ENCODE measurements at places on chromosomes 16 and 17.

- no peak for DNase-seq
These were observed 63.0 kb upstream of the TEKT3 start for GRCh38 chr17:15404106-15405057.

- DNase-seq, result no peak
These were observed 26.8 kb downstream of the MPP2 start for GRCh38 chr17:43880420-43880991.

- DNase-seq, result no peak
These were observed 19.6 kb upstream of the COPRS start for GRCh38 chr17:31878703-31879073.

DNA sequence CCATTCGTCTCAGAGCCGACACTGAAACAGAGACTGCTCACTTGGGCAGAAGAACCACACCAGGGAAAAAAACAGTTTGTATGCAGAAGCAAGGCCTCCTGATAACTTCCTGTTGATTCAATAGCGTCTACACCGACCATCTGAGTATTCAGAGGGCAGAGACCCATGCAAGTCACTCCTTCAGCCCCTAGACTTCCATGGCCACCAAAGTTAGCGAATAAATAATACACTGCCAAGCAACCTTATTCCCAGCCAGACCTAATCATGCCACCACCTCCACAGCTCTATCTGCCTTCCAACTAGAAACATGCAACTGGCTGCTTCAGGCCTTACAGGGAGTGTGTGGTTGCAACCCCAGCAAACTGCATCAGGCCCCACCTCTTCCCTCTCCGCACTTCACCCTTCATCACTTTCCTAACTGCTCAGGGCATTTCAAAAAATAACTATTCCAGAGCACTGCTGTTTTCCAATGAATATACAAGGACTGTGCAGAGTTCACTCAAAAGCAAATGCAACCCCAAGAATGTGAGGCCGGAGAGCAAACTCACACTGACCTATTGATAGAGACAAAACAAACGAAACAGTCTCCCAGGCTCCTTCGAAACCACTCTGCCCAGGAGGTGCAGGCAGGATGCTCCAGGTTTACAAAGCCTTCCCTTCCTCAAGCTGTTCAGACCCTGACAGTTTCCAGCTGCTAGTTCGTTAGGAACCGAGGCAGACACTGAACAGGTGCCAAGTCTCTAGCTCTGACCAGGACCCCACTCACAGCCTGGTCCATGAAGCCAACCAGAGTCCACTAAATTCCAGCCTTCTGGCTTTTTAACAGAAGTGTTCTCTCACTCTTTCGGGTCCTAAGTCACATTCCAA lies 3.6 kb downstream of the USP7 start:
- DNase-seq, result no peak

GRCh38 chr16:17386229-17386628 lies 84.5 kb downstream of the XYLT1 start:
- no peak for DNase-seq

GRCh38 chr17:61009663-61010062 lies 332.0 kb downstream of the BCAS3 start:
- no peak for DNase-seq

GRCh38 chr16:54808890-54809289 lies 121.8 kb upstream of the IRX5 start:
- no peak for DNase-seq

DNA sequence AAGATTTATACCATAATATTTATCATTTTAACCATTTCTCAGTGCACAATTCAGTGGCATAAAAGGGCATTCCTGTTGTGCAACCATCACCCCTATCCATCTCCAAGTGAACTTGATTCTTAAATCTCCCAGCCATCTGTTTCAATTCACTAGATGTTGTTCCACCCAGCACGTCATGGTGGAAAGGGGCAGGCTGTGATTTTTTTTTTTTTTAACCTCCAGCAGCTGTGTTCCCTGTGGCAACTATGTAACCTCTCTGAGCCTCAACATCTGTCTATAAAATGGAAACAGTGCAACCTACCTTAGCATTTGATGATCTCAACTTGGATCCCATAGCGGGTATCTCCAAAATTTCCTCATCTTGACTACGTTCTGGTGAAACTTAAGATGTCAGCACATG lies 604.5 kb downstream of the WWOX start:
- DNase-seq, result no peak

- DNase-seq, result no peak
These were observed 63.7 kb upstream of the AMZ2 start for GRCh38 chr17:68184141-68184571.

DNA sequence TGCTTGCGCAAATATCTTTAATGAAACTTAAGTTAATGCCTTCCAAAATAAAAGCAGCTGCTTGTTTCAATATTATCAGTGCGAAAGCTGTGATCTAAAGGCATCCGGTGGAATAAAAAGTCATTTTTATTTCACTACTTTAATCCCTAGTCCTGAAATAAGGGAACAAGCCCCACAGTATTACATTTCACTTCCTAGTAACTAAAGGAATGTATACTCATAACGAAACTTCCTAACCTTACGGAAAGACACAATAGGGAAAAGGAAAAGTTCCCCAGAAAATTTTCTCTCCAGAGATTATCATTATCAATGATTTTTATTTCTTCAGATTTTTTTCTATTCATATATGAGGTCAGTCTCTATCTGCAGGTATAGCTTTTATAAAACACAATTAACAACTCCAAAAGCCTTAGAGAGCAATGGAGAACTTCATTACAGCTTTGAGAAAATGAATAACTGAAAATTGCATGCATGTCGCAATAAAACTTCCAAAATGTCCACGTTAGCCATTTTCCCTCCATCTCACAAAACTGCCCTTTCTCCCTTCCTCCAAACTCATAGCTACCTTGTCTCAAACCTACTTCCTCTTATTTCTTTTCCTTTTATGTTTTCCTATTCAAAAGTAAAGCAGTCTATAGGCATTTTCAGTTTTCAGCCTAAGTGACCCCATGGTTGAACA lies 154.3 kb upstream of the MED13 start:
- DNase-seq, result no peak

DNA sequence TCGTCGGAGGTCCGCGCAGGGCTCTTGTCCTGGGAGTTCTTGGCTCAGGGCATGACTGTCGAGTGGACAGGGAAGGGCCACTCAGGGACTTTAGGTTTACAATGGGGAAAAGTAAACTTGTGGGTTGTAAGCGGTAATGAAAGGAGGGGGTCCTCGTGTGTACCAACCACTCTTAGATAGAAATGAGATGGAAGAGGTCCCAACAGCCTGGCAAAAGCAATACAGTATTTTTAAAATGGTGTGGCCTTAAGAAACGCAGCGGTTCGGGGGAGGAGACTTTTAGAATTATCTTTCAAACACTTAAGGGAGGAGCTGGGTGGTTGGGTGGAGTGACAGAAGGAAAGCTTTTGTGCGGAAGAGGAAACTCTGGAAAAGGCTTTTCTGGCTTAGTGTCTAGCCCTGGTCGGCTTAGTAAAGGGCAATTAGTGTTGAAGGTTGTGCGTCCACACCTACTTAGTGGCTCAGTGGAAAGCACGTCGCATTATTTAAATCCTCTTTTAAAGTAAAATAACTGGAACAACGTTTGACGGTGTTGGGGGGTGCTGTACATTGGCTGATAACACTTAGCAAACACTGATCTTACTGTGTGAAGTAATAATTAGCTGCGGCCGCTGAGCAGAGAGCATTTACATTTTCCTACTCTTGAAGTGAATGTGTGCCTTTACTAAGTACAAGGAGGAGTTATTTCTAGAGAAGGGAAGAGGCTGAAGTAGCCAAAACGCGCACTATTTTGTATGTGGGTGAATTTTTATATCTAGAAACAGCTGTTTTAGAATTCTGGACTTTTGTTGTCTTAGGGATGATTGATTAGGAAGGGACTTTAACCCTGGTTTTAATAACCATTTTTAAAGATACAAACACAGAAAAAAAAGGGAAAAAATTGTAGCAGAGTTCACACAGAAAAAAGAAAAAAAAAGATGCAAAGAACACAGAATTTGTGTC lies 1.0 kb downstream of the WSB1 start:
- DNase-seq, result no peak

DNA sequence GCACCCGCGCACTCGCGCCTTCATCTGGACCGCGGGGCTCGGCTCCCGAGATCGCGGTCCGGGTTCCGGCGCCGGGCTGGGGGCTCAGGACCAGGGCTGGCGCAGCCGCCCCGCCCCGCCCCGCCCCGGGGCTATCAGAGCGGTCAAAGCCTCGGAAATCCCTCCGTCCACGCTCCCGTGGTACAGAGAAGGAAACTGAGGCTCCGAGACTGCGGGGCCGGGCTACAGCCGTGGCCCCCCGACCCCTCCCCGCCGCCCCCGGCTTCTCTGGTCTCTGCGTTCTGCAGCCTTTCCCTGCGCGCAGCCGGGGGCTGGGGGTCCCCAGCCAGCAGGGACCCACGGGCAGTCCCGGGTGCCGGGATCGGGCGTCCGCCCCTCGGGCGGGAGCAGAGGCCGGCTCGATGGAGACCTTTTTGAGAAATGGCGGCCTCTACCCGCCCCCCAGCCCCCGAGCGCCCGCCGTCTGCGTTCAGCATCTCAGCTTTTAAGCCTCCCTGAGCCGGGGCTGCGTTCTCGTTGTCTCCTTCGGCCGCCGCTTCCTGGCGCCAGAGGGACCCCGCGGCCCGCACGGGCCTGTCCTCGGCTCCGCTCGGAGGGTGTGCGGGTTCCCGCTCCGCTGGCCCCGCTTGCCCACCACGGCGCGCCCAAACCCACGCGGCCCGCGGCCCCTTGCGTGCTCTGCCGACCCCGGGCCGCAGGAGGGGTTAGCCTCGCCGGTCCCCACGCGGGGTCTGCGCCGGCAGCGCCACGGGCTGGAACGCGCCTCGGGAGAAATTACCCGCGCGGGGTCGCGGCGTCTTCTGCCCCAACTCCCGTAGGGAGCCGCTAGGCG lies 1.5 kb upstream of the NPTX1 start:
- DNase-seq, result no peak

DNA sequence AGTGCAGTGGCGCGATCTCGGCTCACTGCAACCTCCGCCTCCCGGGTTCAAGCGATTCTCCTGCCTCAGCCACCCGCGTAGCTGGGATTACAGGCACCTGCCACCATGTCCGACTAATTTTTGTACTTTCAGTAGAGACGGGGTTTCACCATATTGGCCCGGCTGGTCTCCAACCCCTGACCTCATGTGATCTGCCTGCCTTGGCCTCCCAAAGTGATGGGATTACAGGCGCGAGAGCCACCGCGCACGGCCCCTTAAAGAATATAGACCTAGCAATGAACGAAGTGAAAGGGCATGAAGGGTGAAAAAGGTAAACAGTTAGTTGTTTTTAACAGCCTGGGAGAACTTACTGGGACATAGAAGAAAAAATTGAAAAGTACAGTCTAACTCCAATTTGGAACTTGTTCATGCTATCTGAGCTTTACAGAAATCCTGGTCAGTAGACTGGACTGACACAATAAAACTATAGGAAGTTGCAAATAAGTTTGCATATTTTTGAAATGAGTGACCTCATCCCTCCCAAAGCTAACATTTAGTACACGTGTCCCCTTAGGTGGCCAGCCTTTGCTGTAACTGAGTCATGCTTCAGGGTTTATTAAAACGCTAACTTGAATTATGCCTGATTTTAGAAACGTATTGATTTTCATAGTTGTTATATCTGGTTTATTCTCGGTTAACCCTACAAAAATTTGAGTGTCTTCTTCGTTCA lies 1.8 kb downstream of the COG1 start:
- DNase-seq, result no peak

GRCh38 chr16:50396761-50397535 lies 28.2 kb upstream of the BRD7 start:
- no peak for DNase-seq

DNA sequence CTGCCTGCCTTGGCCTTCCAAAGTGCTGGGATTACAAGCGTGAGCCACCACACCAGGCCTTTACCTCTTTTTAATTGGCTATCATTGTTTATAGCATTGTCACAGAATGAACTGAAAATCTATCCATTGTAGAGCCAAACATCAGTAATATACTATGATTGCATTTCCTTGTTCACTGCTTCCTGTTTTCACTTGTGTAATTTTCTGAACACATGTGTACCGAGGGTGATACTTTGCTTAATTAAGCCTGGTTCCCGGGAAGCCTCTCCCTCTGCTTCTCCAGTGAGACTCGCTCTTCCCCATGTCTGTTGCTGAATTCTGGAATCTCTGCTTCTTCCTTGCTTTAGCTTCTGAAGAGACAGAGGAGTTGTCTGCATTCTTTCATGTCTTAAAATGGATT lies 33.1 kb downstream of the POLR3E start:
- no peak for DNase-seq

- DNase-seq, result no peak
These were observed 6.7 kb downstream of the TRPV1 start for GRCh38 chr17:3602499-3602898.

- DNase-seq, result no peak
These were observed 140.7 kb downstream of the XYLT1 start for GRCh38 chr16:17330044-17330443.

GRCh38 chr16:17564856-17565255 lies 94.1 kb upstream of the XYLT1 start:
- no peak for DNase-seq

DNA sequence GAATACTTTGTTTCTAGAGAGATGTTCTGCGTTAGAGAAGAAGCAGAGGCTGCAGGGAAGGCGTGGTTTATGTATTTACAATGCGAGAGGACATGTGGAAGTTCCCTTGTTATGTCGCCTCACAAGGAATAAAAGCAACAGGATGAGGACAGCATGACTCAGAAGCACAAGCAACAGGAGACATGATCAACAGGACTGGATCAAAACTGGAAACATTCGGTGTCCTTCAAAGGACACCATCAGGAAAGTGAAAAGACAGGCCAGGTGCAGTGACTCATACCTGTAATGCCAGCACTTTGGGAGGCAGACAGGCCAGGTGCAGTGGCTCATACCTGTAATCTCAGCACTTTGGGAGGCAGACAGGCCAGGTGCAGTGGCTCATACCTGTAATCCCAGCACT lies 52.6 kb downstream of the CCDC57 start:
- DNase-seq, result no peak

DNA sequence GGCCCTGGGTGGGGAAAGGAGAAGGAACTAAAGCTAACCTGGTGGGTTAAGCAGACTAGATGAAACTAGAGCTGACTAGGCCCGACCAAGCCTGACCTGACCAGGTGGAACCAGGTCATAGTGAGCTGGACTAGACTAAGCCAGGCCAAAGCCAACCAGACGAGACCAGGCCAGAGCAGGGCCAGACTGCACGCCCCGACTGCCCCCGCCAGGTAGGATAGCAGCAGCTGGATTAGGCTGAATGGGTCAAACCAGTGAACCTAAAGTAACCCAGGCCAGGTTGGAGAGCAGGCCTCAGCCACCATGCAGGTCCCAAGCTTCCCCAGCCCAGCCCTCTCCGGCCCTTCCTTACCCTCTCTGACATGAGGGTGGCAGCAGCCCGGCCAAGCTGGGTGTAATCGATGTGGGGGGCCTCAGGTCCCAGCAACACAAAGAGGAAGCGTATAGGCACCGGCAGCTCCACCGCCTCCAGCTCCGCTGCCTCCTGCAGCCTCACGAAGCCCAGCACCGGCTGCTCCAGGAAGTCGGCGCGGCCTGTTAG lies 9.1 kb downstream of the SLC4A1 start:
- no peak for DNase-seq

- DNase-seq, result no peak
These were observed 7.3 kb downstream of the CX3CL1 start for GRCh38 chr16:57379579-57379978.

DNA sequence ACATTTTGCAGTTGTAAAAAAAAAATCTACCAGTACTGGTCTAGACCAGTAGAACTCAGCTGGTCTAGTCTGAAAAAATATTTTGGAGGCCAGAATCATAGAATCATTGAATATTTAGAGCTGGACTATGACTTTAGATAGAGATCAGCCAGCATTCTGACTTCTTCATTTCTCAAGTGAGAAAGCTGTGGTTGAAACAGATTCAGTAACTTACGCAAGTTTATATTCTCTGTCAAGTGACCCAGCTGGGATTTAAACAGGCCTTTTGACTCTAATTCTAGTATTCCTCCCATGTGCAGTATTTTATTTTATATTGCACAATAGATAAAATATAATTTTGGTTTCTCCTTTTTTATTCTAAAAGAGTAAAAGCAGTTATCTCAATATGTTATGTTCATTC lies 4.9 kb downstream of the TNRC6A start:
- DNase-seq, result no peak

All from activated CD4-positive, CD25-positive, alpha-beta regulatory T cell (primary cell).